ENCODE measurements at places on chromosomes 6 and 20.
A peak's percentile ranks its signal among the peaks of the same experiment; 100 is the strongest.

- no peak for DNase-seq
Observed at GRCh38 chr20:61426352-61426751, 174.3 kb downstream of the CDH4 start.

DNA sequence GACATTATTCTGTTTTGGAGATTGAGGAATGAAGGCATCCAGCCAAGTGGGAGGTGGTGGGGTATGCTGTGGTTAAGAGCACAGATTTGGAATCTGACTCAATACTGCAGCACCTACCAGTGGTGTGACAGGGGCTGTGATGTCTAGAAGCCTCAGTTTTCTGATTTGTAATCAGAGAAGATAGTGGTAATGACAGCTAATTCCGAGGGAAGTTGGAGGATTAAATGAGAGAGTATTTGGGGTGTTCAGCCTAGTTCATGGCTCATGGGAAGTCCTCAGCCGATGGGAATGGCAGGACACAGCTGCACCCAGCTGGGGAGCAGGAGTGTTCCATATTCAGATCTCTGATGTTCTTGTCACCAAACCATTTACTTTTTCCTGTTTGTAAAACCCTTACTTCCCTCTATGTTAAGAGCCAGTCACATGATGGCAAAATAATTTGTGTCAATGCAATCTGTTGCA is 9.3 kb downstream of the SLC9A8 start:
- DNase-seq: no peak

GRCh38 chr6:154579485-154579884 is 69.0 kb upstream of the CNKSR3 start:
- DNase-seq: no peak

DNA sequence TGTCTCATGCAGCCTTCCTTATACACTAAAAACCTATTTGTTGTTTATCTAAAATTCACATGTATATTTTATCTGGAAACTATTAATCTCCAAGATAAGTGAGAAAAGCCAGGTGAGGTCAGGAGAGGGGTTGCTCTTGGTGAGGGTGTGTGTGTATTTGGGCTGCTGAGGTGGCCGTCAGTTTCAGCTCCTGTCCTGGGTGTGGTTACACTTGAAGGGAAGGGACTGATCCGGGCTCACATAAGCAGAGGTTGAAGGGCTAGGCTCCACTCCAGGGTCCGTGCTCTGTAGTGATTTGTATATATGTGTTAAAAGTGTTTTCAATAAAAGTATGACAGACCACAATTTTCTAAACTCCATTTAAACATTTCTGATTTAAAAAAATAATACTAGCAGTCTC is 13.5 kb upstream of the SNAI1 start:
- DNase-seq: no peak

DNA sequence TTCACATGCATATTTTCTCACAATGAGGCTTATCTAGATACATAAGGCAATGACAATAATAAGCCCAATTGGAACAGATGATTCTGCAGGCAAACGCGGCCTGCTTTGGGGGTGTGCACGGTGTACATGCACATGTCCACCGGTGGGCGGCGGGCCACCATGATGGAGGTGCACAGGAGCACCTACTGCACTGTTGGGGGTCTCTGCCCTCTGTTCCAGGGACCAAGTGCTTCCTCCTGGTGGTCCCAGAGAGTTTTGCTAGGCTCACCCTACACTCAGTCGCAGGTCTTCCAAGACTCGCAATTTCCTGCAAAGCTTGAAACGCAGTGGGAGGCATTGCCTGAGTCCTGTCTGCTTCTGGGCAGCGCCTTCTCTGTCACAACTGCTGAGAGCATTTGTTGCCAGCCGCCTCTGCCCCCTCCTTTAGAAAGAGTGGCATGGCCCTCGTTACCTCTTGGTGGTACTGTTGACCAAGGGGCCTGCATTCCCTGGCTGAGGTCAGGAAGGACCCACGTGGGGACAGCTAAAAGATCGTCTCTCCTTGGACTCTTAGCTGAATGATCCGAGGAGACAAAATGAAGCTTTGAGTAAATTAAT is 135.3 kb downstream of the ERMARD start:
- DNase-seq: no peak

- peak; percentile 25 for DNase-seq
Observed at GRCh38 chr20:44810391-44811149, at the start of gene RIMS4. TSS of gene RIMS4 (minus strand) at chr20:44810546. CDS start at chr20:44810271, 275 bp downstream.
